M059J (cell line): ENCODE measurements at places on chromosomes 1 and 21. TPM values are rescaled to one million over a fixed set of nuclear protein-coding genes. Genes with fewer than 3 reads are reported as not detected.

Gene THEM4
- total RNA-seq = 8.2 and 11.7 TPM in 2 replicates

Gene CFHR4
- not detected in 2 replicates for total RNA-seq

Gene LCE2B
- not detected in 2 replicates for total RNA-seq

Gene HPCA
- 0.07 TPM in 1 of 2 replicates, not detected in the other for total RNA-seq

DNA sequence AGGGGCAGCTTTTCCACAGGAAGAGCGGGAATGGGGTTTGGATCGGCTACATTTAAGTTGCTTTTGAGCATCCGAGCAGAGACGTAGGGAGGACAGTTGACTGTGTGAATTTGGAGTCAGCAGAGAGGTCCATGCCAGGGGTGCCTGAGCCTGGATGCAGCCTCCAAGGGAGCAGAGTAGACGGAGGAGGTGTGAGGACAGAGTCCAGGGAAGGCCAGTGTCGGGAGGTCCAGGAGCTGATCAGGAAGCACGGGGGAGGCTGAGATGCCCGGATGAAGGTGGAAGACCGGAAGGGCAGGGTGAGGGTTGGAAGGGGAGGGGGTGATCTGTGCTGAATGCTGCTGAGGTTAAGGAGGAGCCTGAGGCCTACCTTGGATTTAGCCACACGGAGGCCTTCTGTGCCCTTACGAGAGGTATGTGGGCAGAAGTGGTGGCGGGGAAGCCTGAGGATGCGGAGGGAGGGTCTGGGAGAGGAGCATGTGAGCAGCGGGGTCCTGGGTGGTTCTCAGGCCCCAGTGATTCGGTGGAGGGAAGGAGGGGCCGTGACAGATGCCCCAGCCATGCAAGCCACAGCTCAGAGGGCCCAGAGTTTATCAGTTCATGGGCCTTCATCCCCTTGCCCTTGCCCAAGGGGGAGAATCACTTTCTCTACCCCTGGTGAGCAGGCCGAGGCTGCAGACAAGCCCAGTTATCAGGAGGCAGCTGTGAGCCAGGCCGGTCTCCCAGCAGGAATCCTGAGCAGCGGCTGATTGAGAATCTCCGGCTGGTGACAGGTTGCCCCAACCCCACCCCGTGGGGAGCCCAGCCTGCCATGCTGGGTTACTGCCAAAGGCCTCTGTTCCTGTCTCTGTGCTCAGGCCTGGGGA lies 54.0 kb upstream of the ACTL8 start:
- DNase-seq = no peak

DNA sequence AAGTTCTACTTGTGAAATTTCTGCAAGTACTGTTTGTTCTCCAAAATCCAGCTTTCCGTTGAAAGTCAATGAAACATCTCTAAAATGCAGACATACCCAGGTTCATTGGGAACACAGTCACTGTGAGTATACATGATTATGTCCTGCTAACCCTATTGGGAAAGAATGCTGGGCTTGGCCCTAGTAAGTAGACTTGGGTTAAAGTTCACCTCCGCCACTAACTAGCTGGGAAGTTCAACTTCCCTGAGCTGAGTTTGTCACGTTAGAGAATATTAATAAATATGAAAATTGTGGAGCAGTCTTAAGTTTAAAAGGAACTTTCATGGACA lies 10.5 kb upstream of the PGD start:
- no peak for DNase-seq

GRCh38 chr1:213550804-213551203 lies 437.0 kb upstream of the PROX1 start:
- no peak for DNase-seq

GRCh38 chr21:16420031-16420724 lies 690.4 kb downstream of the USP25 start:
- peak; percentile 83 for DNase-seq

DNA sequence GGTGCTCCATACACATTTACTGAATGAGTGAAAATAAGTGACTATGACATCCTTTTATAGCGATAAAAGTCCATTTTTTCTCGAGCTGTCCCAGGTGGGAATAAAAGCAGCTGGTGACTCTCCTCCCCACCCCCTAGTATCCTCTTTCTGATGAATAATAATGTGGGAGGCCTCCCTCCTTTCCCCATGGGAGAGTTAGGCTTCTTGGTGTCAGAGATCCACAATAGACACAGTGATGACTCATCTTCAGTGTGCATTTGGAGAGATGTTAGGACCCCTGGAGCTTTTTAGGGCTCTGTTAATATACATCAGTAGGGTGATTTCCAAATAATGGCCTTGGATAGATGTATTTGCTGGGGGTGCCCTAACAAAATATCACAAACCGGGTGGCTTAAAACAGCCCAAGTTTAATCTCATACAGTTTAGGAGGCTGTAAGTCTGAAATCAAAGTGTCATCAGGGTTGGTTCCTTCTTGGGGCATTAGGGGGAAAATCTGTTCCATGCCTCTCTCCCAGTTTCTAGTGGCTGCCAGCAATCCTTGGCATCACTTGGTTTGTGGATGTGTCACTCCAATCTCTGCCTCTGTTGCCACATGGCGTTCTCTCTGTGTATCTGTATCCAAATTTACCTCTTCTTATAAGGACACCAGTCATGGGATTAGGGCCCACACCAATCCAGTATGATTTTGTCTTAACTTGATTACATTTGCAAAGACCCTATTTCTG lies 4.4 kb upstream of the PHC2 start:
- DNase-seq = peak; percentile 89

DNA sequence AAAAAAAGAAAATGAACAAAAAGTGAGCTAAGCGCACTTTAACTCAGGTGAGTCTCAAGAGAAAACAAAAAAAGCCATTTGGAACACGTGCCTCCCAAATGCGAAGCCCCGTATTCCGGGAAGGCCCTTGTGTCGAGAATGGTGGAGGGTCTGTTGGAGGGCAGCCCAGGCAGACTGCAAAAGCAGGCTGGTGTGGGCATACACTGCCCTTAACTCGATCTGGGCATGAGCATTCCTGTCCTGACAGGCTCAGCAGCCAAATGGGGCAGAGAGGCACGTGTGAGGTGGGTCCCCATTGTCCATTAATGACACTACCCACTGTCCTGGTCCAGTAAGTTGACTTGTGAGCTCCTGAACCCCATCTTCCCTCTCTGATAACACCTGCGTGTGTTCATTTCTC lies 57.7 kb downstream of the EVA1C start:
- no peak for DNase-seq

DNA sequence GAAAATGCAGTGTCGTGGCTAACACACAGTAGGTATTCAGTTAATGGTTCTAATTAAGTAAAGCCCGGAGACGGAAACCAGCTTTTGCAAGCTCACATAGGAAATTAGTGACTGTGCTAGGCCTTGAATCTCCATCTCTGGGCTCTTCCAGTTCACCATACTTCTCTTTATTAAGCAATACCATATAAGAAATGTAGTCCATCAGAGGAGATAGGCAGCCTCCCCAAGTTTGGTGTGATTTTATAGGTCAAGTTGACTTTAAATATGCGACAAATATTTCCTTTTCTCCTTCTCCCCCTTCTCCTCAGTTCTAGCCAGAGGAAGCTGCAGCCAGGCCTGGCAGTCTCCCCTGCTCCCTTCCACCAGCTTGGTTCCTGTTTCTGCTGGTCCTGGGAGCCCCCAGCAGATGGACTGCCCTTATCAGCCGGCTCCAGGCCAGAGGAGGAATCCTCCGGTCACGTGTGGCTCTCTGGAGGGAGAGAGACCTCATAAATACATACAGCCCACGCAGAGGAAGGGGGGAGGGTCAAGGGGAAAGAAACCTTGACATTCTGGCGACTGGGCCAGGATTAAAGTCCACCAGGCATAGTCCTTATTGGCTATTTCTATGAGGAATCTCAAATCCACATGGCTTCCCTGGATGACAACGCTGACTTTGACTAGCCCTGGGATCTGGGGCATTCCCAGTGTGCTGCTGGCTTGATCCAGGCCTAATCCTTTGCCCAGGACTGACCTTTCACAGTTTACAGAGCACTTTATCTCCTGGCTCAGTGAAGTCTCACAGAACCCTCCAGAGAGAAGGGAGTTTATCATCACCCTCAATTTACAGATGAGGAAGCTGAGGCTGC lies 115.1 kb upstream of the JUN start:
- no peak for DNase-seq

GRCh38 chr1:172638885-172639831 lies 19.7 kb upstream of the FASLG start:
- DNase-seq = peak; percentile 98

DNA sequence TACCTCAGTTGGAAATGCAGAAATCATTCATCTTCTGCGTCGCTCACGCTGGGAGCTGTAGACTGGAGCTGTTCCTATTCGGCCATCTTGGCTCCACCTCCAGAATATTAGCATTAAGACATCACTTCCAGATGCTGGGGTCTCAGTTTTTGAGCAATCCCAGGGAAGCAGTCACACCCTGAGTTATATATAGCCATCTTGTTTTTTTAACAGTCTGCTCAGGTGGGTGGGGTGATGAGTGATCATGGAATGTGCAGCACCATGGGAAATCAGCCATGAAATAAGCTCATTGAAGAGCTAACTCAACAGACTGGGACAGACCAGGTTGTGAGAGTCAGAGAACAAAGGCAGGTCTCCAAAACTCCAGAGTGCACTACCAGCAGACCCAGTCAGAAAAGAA lies 27.0 kb upstream of the HMGB4 start:
- DNase-seq = peak; percentile 22

- DNase-seq = peak; percentile 92
These were observed 26.4 kb downstream of the SORT1 start for GRCh38 chr1:109371341-109371739.

DNA sequence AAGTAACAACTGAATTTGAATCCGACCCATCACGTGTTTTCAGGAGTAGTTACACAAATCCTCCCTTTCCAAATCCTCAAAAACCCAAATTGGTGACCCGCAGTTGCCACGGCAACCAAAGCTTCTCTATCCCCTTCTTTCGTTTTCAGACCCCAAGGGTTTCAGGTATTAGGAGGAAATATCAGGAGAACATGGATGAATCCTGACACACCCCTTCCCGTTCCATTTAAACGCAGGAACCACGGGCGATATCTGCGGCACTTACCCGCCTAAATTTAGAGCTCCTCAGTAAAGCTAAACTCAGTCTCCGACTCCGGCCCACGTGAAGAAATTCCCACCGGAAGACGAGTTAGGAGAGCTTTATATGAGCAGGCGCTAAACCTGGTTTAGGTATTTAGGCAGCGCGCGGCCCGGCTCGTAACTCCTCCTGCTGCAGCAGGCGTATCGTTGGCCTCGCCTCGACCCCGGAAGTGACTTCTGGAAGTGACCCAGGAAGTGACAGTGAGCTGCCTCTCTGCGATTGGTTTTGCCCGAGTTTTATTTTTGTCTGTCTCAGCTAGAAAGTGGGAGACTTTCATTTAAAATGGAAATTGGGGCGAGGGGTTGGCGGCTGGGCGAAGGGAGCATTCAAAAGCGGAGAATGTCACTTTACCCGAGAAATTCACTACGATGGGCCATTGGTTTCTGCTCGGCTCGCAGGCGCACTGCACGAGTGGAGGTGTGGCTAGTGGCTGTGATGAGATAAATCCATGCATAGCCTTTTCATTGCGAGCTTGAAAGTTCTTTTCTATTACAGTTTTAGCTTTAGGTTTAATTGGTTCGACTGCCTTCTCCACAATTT lies at the start of gene TAF1A:
Gene TAF1A (minus strand): TSS at position 472 of the 841 bp plus-strand sequence.
- peak; percentile 90 for DNase-seq

GRCh38 chr1:33335020-33335419 lies 14.1 kb upstream of the A3GALT2 start:
- DNase-seq = no peak

DNA sequence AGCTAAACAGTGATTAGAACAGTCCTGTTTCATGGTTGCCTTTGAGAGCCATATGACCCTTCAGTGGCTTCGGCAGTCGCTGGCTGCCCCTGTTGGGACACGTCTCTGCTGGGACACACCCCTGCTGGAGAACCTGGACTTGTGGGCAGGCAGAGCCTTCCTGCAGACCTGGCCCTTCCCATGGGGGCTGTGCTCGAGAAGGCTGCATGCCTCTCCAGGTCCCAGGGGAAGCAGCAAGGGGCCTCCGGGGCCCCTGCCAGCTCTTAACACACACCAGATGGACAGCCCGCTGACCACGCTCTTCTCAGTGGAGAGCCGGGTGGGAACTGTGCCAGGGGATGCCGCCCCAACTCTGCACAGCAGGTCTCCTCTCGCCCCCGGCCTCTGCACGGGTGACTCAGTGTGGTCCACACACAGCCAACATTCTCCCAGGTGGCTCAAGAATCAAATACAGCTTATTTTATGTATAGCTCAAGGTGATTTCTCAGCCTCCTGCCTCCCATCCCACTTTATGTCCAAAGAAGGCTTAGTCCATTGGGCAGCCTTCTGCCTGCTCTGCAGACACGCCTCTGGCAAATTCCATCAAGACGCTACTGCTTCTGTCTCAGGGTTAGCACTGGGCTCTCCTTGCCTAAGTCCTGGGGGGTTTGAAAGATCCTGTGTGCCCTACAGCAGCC lies 450.8 kb downstream of the KIF26B start:
- peak; percentile 52 for DNase-seq

DNA sequence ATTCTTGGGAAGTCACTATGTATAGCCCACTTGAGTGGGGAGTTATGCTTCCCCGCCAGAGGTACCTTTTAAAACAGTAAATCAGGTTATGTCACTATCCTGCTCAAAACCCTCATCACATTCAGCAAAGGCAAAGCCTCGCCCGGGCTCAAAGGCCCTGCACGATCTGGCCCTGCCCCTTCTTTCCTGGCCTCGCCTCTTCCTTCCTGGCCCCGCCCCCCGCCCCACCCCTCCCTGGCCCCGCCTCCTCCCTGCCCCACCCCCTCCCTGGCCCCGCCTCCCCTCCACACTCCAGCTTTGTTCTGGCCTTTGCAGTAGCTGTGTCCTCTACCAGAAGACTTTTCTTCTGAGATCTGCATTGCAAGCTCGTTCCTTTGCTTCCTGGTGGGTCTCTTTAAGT lies 6.6 kb downstream of the LDLRAD2 start:
- DNase-seq = no peak

DNA sequence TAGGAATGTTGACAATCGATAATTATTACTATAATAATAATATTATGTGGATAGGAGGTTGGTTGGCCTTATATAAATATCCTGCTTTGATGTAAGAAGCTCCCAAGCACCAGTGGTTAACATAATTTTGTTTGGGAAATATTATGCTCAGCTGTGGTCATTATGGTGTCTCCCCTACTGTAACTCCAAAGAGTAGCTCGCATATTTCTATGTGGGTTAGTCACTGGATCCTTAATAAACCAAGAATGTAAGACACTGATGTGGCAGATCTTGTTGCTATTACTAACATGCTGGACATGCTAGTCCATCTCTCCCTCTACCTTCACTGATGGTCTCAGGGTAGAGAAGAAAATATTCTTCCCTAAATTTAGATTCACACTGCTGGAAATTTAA lies 79.2 kb upstream of the RALGPS2 start:
- DNase-seq = peak; percentile 71

GRCh38 chr21:44765231-44766013 lies 36.2 kb downstream of the UBE2G2 start:
- peak; percentile 83 for DNase-seq

DNA sequence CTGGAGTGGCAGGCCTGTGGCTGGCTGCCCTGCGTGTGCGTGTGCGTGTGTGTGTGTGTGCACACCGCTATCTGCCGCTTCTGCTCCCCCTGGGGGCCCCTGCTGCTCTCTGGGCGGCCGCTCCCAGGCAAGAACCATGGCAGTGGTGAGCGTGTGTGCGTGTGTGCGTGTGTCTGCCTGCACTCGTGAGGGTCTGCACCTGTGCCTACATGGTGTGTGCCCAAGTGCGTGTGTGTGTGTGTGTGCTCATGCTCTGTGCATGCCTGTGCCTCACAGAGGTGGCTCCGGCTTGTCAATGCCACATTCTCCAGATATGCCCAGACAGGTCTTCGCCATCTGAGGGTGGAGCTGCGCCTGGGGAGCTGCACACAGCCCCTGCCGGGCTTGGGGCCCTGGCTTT lies 18.7 kb upstream of the PEX10 start:
- no peak for DNase-seq
